Dorsolateral prefrontal cortex (tissue), 122 donors: ENCODE measurements at places on chromosomes 6 and 20. TPM values are rescaled to one million over a fixed set of nuclear protein-coding genes. Genes with fewer than 3 reads are reported as not detected.

GRCh38 chr6:139416146-139416545 is 41.7 kb upstream of the CITED2 start:
- DNase-seq: no peak

GRCh38 chr6:20402092-20402341 is 338 bp downstream of the E2F3 start:
- no peak for DNase-seq

DNA sequence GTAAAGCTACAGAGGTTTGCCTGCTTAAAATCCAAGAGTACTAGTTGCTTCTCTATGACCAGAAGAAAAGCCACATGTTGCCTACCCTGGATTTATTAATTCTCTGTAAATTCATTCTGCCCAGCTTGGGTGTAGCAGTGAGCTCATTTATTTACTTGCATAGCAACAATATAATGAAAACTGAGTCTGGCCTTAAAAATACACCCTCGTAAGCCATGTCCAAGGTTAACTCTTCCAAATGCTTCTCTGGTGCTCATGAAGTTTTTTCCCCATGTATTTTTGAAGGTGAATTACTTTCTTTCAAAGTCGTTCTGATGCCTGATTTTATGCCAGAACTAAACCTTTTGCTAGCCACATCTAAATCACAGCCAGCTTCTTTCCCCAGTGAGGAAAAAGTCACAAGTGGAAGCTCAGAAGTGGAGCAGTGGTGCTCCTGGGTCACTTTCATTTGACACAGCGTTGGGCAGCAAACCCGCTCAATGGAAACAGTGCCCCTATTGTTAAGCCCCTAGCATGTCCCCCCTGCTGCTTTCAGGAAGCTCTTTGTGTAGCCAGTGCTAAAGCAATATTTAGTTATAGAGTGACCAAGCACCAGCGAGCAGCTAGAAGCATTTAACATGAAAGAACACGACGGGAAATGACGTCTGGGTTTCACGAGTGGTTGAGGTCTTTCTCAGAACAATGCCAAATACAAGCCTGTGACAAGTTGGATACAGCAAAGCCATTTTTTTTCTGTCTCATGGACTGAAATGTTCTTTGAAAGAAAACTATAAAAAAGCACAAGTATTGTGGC is 29.8 kb downstream of the NEDD9 start:
- peak; percentile 54 for DNase-seq

DNA sequence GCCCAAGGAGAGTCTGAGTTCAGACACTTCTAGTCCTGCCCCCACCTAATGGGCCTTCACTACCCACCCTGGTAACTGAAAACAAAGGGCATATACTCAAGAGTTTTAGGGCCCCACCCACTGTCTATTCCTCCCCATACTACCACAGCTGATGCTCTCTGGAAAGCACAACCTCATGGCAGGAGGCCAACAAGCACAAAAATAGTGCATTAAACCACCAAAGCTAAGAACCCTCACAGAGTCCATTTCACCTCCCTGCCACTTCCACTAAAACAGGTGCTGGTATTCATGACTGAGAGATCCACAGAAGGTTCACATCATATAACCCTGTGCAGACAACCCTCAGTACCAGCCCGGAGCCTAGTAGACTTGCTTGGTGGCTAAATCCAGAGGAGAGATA is 132.1 kb upstream of the ADGRB3 start:
- no peak for DNase-seq

The UST gene
- 8.8 TPM for total RNA-seq

The HNF4A gene
- 0.72 TPM for total RNA-seq

The PTK6 gene
- total RNA-seq: 0.26 TPM

- peak; percentile 37 for DNase-seq
Measured at GRCh38 chr6:20377623-20378265, 23.9 kb upstream of the E2F3 start.

GRCh38 chr6:117840541-117840983 is 66.5 kb upstream of the SLC35F1 start:
- DNase-seq: no peak

The SLCO4A1 gene
- total RNA-seq: 34.9 TPM

GRCh38 chr6:153092082-153093013 is 38.7 kb downstream of the RGS17 start:
- DNase-seq: no peak

DNA sequence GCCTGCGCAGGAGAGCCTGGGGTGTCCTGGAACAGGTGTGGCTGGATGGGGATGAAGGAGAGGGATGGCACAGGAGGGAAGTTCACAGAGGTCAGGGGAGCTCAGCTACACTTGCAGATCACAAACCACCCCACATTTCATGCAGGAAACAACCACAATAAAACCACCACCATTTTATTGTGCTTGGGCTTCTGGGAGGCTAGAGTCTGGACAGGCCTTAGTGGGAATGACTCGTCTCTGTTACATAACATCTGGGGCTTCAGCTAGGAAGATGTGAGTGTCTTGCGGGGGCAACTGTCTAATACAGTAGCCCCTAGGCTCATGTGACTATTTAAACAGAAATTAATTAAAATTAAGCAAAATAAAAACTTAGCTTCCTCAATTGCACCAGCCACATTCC is 33.4 kb downstream of the SNX5 start:
- DNase-seq: no peak

- DNase-seq: no peak
Measured at GRCh38 chr6:14775528-14775927, 470.3 kb upstream of the JARID2 start.

The THBS2 gene
- 52.1 TPM for total RNA-seq

The SIGLEC1 gene
- total RNA-seq: 1.3 TPM

DNA sequence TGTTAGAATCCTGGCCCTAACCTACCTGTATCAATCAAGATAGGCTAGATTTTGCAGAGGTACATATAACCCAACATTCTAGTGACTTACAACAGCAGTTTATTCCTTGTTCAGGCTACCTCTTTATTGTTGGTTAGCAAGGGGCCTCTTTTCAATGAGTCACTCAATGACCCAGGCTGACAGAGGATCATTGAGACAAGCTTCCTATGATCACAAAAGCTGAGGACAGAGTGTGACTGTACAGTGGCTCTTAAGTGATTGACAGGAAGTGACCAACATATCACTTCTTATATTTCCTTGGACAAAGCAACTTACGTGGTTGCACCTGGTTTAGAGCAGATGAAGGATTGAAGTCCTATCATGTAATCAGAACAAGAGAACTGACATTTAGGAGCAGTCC is 740.9 kb downstream of the FRK start:
- no peak for DNase-seq

DNA sequence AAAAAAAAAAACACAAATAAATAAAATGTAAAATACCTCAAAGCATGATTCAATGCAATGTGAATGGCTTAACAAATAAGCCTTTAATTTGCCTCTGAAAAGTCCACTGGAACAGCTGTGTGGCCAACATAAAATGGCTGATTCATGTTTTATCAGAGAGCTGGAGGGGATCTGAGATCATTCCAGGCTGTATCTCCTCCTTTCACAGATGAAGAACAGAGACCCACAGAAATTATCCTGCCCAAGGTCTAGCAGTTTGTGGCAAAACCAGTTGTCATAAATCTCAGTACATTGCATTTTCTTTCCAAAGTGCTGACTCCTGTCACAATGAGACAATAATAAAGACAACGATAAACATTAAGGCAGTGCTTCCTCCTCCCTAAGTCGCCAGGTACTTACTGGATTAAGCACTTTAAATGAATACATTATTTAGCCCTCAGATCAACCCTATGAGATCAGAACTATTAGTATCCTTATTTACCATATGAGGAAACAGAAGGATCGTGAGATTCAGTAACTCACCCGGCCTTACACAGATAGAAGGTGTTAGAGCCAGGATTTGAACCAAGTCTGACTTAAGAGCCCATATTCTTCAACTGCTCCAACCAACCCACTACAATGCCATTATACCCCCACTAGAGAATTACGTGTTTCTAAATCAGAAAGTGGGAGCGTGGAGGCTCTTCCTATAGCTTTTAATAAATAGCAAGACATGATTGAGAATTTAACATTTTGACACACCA is 118.3 kb downstream of the KIF13A start:
- DNase-seq: no peak
